ENCODE measurements at places on chromosomes 11 and 22.

GRCh38 chr22:17754233-17754925, 19.9 kb downstream of the BID start:
- peak; percentile 33 for DNase-seq

GRCh38 chr11:116895048-116895757, 57.8 kb upstream of the APOA1 start:
- DNase-seq, result peak; percentile 12

DNA sequence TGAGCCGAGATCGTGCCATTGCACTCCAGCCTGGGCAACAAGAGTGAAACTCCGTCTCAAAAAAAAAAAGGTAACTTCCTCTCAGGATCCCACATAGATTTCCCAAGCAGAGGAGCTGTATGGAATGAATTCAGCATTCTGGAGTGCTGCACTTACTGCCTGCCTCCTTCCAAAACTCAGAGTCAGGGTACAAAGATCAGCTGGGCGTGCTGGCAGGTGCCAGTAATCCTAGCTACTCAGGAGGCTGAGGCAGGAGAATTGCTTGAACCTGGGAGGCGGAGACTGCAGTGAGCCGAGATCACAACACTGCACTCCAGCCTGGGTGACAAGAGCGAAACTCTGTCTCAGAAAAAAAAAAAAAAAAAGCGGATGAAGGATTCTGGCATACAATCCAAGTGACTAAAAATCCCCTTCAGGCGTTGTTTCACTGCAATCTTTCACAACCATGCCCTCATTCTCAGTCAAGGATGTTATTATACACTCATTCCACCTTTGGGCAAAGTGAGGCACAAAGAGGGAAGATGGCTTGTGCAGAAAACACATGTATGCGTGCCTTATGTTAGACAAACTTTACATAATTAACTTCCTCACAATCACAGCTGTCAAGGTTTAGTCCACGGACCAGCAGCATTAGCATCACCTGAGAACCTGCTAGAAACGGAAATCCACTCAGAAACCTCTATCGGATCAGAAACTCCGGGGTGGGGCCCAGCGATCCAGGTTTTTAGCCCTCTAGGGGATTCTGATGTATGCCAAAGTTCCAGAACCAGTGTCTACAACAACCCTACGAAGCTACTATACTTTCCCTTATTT, 1.1 kb upstream of the NOL12 start:
- DNase-seq, result peak; percentile 9

GRCh38 chr11:104060004-104060794, 23.8 kb downstream of the DDI1 start:
- DNase-seq, result no peak

DNA sequence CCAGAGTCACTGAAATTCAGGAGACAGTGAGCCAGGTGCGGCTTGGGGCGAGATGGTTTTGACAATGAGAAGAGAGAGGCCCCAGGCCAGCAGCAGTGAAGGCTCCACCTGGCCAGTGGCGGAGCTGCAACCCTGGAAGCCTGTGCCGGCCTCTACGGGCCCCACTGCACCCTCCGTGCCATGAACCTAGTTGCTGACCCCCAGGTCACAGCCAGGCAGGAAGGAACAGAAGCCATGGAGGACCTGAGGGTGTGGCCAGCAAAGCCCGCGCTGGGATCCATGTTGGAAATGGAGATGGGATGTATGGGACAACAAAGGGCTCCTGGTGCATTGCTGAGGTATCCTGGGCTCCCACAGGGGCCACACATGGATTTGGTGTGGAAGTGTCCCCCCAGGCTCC, 1528.5 kb downstream of the BRD1 start:
- no peak for DNase-seq

- no peak for DNase-seq
Observed at GRCh38 chr11:20881328-20882079, 212.1 kb downstream of the NELL1 start.

DNA sequence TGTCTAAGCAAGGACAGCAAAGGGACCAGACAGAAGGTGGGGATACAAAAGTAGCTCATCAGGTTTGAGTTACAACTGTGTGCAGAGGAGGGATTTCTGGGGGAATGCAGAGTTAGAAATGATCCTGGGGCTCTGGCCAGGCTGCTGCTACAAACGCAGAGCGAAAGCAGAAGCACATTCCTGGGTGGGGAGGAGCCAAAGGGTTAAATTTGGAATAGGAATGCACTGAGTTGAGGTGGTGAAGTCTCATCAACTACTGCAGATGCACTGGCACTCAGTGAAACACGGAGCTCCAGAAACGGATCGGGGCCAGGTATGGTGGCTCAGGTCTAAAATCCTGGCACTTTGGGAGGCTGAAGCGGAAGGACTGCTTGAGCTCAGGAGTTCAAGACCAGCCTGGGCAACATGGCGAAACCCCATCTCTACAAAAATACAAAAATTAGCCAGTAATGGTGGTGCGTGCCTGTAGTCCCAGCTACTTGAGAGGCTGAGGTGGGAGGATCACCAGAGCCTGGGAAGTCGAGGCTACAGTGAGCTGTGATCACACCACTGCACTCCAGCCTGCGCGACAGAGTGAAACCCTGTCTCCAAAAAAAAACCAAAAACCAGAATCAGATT, 3.2 kb downstream of the CHKA start:
- DNase-seq, result no peak

Measured in DMS53 (cell line).